Activated naive CD8-positive, alpha-beta T cell treated with anti-CD3 and anti-CD28 coated beads for 36 hours (primary cell): ENCODE measurements at places on chromosomes 7 and 10. TPM values are rescaled to one million over a fixed set of nuclear protein-coding genes. Genes with fewer than 3 reads are reported as not detected.
A peak's percentile ranks its signal among the peaks of the same experiment; 100 is the strongest.

Gene FGF8
- total RNA-seq, result not detected

Gene RGS10
- total RNA-seq, result 273 TPM

Gene GGCT
- 91.4 TPM for total RNA-seq

Gene C10orf67
- 0.60 TPM for total RNA-seq

DNA sequence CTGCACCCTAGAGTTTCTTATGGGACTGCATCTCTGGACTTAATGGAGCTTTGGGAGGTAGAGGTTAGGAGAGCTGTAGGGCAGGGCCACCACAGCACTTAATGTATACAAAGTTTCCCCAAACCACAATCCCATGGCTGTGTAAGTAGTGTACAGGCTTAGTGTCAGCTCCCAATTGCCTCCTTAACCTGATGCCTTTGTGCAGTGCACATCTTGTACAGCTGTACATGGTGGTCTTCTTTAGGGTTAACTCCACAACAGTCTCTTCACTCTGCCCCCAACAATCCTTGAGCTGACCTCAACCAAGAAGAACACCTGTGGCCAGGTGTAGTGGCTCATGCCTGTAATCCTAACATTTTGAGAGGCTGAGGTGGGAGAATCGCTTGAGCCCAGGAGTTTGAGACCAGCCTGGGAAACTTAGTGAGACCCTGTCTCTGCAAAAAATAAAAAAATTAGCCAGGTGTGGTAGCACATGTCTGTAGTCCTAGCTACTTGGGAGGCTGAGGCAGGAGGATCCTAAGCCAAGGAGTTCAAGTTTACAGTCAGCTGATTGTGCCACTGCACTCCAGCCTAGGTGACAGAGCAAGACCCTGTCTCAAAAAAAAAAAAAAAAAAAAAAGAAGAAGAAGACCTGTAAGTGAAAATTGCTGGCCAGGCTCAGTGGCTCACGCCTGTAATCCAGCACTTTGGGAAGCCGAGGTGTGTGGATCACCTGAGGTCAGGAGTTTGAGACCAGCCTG is 6.8 kb downstream of the PLAU start:
- no peaks in the 10 kb centered on the region for H3K36me3 ChIP-seq
- H3K4me3 ChIP-seq, result no peak overlapping the region
- DNase-seq, result no peak

DNA sequence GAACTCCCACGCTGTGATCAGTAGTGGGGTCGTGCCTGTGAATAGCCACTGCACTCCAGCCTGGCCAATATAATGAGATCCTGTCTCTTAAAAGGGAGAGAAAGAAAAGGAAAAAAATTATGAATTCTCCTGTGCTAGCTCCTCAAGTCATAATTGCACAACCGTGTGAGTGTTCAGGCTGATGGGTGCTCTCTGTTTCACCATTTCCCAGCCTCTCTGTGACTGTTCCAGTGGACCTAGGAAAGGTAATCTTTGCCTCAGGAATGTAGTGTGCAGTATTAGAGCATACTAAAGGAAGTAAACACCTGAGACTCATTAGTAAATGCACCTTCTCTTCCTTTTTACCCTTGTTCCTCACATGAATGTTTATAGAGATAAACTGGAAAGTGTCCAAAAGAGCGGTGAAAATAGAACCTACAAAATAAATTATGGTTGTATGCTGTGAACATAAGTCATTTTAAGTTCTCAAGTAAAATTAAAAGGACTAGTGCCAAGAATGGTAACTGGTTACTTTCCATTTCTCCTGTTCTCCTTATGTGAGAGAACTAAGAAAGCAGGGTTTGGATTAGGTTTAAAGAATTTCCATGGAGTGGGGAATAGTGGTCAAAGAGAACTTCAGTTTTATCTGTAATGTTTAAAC is 42.7 kb downstream of the INPP5F start:
- peaks cover 3% of the 10 kb centered on the region for H3K36me3 ChIP-seq
- no peak for DNase-seq
- H3K4me3 ChIP-seq, result no peak overlapping the region
- H3K4me1 ChIP-seq, result peaks cover 8% of the 10 kb centered on the region
- H3K27ac ChIP-seq, result no peak overlapping the region

GRCh38 chr7:86212976-86213375 is 430.7 kb upstream of the GRM3 start:
- no peaks in the 10 kb centered on the region for H3K27me3 ChIP-seq
- H3K4me3 ChIP-seq, result no peak overlapping the region
- no peak overlapping the region for H3K27ac ChIP-seq
- no peaks in the 10 kb centered on the region for H3K4me1 ChIP-seq
- DNase-seq, result no peak
- H3K36me3 ChIP-seq, result no peaks in the 10 kb centered on the region

DNA sequence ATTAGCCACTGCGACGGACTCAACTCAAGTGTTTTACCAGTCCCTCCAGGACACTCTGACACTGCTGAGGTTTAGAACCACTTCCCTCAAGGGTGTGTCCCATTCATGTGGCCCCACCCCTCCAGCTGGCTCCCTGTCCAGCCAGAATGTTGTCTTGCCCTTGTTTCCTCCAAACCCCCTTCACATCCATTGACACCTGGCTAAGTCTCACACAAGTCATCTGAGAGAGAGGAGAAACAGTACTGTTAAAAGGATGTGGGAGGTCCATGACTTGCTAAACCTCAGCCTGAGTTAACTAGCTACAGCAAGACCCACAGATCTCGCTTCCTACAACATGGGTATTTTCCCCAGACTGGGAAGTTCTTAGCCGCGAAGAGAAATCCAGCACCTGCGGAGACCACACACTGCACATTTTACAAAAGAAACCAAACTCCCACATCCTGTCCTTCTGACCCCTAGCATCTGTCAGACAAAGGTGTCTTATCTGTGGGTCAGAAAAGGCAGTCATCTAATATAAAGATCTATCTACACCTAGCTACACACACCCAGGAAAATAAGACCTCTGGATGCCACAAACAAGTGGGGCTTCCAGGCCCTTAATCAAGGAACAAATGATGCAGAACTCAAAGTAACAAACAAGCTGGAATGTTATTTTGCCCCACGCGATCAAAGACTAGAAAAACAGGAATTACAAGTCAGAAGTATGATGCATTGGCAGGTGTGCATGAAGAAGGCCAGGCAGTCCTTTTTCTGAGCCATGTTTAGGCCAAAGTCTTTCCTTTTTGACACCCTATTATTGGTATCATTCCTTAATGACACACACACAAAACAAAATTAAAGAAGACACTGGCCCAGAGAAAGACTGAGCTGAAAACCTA is 13.9 kb downstream of the OSBPL3 start:
- peak overlapping the region; percentile 85 for H3K27ac ChIP-seq
- DNase-seq, result peak; percentile 44
- H3K36me3 ChIP-seq, result peaks cover 24% of the 10 kb centered on the region
- peaks cover 76% of the 10 kb centered on the region for H3K4me1 ChIP-seq
- H3K4me3 ChIP-seq, result peak overlapping the region; percentile 50

GRCh38 chr10:70381471-70382421 is 679 bp downstream of the LRRC20 start:
- peak; percentile 50 for DNase-seq
- peaks cover 7% of the 10 kb centered on the region for H3K36me3 ChIP-seq
- H3K4me1 ChIP-seq, result peaks cover 8% of the 10 kb centered on the region
- peaks cover 4% of the 10 kb centered on the region for H3K27me3 ChIP-seq

DNA sequence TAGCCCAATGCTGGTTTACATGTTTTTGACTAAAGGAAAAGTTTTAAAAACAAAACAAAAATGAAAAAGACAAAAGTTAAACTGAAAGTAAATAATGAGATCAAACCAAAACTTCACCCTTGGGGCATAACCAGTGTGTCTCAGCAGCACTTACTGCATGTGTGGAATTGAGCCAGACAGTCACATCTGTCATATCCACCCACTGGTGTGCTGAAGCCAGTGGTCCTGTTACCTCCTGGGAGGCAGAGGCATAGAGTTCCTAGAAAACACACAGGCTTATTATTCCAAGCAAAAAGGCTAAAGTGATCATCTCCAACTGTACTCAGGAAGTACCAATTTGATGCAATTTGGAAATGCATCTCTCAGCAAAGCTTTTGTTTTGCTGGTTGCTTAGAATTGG is 40.4 kb downstream of the ASAH2 start:
- no peak overlapping the region for H3K4me3 ChIP-seq
- H3K27me3 ChIP-seq, result peaks cover 12% of the 10 kb centered on the region
- no peaks in the 10 kb centered on the region for H3K4me1 ChIP-seq
- no peak for DNase-seq

- no peak for DNase-seq
- no peaks in the 10 kb centered on the region for H3K36me3 ChIP-seq
- no peak overlapping the region for H3K4me3 ChIP-seq
Measured at GRCh38 chr10:580778-581177, 108.7 kb downstream of the DIP2C start.

- peaks cover 20% of the 10 kb centered on the region for H3K27me3 ChIP-seq
- H3K36me3 ChIP-seq, result no peaks in the 10 kb centered on the region
- H3K4me3 ChIP-seq, result no peak overlapping the region
- no peak overlapping the region for H3K27ac ChIP-seq
Measured at GRCh38 chr10:33665501-33665900, 331.0 kb upstream of the NRP1 start.

DNA sequence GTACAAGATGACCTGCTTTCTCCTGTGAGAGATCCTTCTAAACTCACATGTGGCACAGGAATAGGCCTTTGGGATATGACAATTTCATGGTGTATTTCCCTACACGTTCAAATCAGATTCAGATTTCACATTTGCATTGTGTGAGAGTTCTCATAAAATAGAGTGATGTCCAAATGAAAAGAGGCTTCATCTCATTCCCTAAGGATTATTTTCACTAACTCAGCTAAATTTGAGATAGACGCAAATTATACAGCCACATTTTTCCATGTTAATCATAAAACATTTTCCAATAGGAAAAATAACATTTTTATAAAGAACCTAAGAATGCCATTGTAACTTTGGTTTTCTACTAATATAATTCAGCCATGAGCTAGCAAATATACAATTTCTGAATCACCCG is 35.5 kb upstream of the PARD3 start:
- no peak for DNase-seq
- no peak overlapping the region for H3K4me3 ChIP-seq
- no peak overlapping the region for H3K27ac ChIP-seq
- no peaks in the 10 kb centered on the region for H3K27me3 ChIP-seq
- no peaks in the 10 kb centered on the region for H3K4me1 ChIP-seq

GRCh38 chr7:26081638-26082037 is 70.4 kb upstream of the NFE2L3 start:
- no peak for DNase-seq
- no peak overlapping the region for H3K4me3 ChIP-seq
- H3K4me1 ChIP-seq, result peaks cover 8% of the 10 kb centered on the region
- no peaks in the 10 kb centered on the region for H3K36me3 ChIP-seq
- no peak overlapping the region for H3K27ac ChIP-seq

DNA sequence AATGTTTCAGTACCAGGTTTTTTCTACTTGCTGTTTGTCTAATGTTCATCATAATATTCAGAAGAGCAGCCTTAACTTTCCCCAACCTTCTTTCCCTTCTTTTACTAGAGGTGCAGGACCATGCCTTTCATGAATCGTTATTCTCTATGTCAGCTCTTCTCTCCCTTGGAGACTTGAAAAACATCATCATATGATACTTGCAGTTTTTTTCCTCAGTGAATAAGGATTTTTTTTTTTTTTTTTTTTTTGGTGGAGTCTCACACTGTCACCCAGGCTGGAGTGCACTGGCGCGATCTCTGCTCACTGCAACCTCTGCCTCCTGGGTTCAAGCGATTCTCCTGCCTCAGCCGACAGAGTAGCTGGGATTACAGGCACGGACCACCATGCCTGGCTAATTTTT is 30.1 kb downstream of the SMNDC1 start:
- H3K27me3 ChIP-seq, result no peaks in the 10 kb centered on the region
- DNase-seq, result no peak
- peaks cover 2% of the 10 kb centered on the region for H3K36me3 ChIP-seq
- no peak overlapping the region for H3K27ac ChIP-seq

DNA sequence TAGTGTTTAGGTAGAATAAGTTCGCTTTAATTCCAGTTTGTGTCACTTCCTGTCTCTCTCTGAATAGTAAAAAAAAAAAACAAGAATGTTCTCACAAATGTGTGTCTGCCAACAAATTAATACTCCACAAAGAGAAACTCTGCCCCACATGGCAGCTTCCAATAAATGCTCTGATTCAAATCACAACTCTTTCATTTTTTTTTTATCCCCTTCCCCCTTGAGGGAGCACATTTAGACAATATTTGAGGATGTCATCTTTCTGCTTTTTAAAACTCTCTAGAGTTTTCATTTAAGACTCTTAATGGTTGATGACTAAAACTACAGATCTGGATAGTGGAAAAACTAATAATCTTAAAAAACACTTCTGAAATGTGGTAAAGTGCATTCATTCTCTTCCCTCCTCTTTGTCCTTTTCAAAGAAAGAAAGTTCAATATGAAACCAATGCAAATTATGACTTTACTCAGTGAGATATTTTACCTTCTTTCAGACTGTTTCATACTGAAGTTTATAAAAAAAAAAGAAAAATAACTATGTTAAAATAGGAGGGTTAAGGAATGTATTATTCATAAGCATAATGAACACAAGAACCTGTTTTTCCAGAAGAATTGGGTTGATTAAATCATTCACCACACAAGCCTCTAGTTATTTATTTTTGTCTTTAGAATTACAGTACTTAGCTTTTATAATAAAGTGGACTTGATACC is 42.3 kb downstream of the ARID5B start:
- H3K27me3 ChIP-seq, result no peaks in the 10 kb centered on the region
- peaks cover 68% of the 10 kb centered on the region for H3K36me3 ChIP-seq
- DNase-seq, result peak; percentile 24
- H3K4me1 ChIP-seq, result peaks cover 65% of the 10 kb centered on the region
- peak overlapping the region; percentile 98 for H3K27ac ChIP-seq

DNA sequence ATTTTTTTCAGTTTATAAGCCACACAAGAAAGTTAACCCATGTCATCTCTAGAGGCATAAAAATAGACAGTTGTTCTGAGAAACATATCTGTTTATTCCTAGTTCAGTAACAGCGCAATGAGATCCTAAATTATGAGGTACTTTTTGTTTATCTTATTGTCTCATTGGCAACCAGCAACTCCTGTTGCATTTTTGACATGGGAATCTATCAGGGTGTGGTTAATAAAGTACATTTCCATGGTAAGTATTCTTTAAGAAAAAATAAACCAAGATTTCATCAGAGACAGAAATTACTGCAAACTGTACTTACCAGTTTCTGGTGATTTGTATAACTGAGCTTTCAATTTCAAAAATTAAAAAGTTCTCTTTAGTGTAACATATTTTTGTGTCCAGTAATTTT is 9.0 kb downstream of the FAS start:
- no peaks in the 10 kb centered on the region for H3K27me3 ChIP-seq
- no peak for DNase-seq
- peaks cover 61% of the 10 kb centered on the region for H3K4me1 ChIP-seq
- peaks cover 37% of the 10 kb centered on the region for H3K36me3 ChIP-seq
- no peak overlapping the region for H3K4me3 ChIP-seq

DNA sequence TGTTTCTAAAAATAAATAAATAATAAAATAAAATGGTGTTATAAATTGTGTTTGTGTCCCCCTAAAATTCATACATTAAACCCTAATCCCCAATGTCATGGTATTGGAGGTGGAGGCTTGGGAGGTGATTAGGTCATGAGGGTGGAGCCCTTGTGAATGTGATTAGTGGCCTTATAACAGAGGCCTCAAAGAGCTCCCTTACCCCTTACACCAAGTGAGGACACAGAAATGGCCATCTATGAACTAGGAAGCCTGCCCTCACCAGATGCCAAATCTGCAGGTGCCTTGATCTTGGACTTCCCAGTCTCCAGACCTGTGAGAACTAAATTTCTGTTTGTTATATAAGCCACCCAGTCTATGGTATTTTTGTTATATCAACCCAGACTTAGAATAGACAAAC is 738.7 kb downstream of the PARD3 start:
- peaks cover 1% of the 10 kb centered on the region for H3K27me3 ChIP-seq
- H3K27ac ChIP-seq, result no peak overlapping the region
- no peak for DNase-seq
- no peaks in the 10 kb centered on the region for H3K4me1 ChIP-seq
- no peaks in the 10 kb centered on the region for H3K36me3 ChIP-seq
